ACHN (cell line): ENCODE measurements at places on chromosomes 5 and 9.

DNA sequence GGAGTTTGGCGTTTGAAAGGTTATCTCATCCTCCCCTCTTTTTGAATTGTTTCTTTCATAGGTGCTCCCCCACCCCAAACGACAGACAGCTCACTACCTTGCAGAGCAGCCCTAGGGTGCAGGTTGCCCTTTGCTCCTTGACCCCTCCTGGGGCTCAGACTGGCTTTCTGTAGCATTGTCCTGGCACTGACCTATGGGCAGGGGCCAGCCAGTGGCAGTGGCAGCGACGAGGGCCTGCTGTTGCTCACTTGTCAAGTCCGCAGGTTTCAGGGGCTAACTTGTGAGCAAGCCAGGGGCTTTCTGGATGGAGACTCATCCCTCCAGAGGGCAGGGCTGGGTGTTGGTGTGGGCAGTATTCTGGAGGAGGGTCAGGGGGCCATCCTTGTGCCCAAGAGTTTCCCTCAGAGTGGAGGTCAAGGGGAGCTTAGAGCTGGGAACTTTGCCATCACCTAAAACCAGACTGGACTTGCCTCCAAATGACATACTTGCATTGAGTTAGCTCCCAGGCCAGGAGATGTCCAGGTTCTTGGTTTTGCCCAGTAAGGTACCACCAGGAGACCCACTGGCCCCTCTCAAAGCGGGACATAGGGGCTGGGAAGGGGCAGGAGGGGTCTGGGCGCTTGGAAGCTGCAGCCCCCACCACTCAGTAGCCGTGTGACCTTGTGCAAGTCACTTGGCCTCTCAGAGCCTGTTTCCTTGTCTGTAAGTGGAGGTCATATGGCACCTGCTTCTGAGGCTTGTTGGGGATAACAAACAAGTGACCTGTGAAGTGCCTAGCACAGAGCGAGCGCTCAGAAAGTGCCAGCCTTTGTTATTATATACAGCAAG lies 53.5 kb upstream of the CDKN2AIPNL start:
- DNase-seq: no peak

DNA sequence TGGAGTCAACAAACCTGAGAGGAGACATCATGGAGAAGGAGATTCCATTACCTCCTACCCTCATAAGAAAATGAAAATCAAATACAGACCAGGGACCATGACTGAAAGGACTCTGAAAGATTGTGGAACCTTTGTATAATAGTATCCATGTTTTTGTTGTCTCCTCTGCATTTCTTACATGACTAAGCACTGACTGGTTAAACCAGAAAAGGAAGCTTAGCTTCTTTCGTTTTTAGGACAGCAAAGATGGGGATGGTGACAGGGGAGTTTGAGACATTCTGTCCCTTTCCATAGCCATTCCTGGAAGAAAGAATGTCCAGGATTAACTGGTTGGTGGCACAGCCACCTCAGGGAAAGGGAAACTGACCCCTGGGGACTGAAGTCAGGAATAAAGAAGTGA lies 22.2 kb downstream of the ITGA1 start:
- DNase-seq: no peak

GRCh38 chr9:114318416-114318815 lies 4.5 kb upstream of the ORM1 start:
- DNase-seq: no peak

- DNase-seq: peak; percentile 64
Measured at GRCh38 chr5:173573126-173573960, 43.1 kb downstream of the BOD1 start.

GRCh38 chr9:20294046-20294750 lies 328.1 kb downstream of the MLLT3 start:
- DNase-seq: no peak

- no peak for DNase-seq
Measured at GRCh38 chr5:43643327-43643726, 40.3 kb downstream of the NNT start.
